ENCODE measurements at places on chromosomes 1 and 21.
A peak's percentile ranks its signal among the peaks of the same experiment; 100 is the strongest.

DNA sequence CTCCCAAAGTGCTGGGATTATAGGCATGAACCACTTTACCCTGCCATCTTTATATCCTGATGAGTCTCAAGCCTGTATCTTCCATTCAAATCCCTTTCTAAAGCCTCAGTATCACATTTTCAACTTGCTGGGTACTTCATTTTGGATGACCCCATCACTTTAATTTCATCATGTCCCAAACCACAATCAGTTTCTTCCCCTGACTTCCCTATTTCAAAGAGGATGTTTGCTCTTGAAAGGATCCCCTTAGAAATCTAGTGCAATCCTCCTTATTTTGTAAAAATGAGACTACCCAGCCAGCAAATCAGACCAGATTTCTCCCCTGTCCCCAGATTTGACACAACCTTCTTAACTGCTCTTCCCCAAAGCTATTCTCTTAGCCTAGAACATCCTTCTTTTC is 7.0 kb upstream of the TRIT1 start:
- no peak for DNase-seq

- DNase-seq, result peak; percentile 46
These were observed 122.9 kb downstream of the MAST2 start for GRCh38 chr1:45926330-45926729.

GRCh38 chr21:42107177-42107880 is 36.2 kb downstream of the UMODL1 start:
- DNase-seq, result no peak

DNA sequence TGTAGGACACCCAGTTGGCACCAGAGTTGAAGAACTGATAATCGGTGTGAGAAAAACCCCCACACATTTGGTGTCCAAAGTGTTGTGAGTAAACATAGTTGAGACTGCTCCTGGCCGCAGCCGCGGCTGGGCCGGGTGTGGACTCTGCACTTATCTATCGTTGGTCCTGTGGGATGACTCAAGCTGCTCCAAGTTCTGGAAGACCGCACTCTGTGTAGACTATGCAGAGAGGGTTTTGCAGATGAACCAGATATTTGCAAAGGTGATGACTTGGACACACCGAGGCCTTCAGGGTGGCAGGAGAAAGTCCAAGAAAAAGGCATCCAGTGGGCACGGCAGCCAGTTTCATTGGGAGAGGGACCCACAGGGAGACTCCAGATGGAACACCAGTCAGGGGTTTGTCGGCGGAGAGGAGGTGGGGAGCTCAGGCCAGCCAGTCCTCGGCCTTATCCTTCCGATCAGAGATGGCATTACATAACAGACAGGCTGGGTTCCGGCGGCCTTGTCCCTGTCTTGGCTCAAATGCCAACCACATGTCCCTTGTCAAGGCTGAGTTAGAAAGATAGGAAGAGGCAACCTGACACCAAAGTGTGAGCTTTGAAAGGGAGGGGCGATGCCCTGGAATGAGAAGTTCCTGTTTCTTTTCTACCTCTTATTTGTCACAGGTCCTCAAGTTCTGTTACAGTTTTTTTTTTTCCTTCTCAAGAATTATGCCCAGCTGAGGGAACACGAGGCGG is 21.1 kb downstream of the C2CD2 start:
- DNase-seq, result no peak

- DNase-seq, result peak; percentile 43
These were observed 25.1 kb downstream of the IRF2BP2 start for GRCh38 chr1:234584926-234585325.

DNA sequence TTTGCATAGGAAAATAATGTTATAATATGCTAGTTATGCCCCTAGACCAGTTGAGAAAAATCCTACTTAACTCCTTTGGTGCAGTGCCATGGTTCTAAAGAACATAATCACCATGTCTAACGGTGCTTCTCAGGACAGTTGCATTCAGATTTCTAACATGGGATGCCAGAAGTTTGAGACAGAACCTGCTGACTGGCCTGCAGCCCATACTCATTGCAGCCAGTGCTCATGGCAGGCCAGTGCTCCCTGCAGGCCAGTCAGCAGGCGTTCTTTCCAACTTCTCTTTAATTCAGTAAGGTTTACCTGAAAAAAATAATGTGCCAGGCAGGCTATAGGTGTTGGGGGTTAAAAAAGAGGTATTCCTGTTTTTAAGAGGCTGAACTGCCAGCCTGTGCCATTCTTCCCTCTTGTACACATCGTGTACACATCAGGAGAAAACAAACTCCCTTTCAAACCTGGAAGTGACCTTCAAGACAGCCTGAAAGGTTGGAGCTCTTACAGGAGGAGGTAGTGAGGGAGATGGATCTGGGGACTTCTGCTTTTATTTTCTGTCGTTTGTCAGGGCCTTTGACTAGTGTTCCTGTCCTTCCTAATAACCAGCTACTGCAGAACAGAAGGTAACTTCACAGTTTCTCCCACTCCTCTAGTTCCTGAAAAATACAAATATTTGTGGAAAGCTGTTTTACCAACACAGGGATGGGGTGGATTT is 146.0 kb upstream of the MAGI3 start:
- DNase-seq, result no peak

DNA sequence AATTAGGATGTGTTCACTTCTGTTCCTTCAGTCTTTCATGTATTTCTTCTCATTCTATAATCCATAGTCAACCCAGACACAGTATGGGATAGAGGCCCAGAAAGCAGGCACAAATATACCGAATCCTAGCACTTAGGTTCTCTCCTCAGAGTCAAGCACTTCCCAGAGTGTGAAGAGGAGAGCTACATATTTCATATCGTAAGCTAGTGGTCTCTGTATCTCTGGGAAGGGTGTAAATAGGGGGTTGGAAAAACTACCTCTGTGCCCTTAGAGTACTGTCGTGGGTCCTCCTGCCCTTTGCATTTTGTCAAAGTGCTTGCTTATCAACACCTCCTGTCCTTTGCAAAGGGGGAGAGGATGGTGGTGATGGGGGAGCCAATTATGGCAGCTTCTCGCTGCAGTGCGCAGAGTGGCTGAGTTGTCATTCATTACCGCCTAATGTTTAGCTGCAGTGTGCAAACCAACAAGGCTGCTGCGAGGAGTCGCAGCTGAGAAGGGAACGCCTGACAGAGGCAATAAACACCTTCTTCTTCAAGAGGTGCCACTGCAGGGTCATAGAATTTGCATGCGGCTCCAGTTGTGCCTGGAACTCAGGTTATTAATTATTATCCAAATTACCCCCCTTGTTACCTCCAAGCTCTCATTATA is 182.7 kb downstream of the NUF2 start:
- DNase-seq, result no peak

GRCh38 chr1:217052196-217052595 is 329.0 kb upstream of the ESRRG start:
- DNase-seq, result no peak

- no peak for DNase-seq
These were observed 9.8 kb downstream of the EDN2 start for GRCh38 chr1:41474490-41475271.

Measured in NCI-H146 (cell line).